ENCODE measurements at places on chromosomes 11 and 22.

DNA sequence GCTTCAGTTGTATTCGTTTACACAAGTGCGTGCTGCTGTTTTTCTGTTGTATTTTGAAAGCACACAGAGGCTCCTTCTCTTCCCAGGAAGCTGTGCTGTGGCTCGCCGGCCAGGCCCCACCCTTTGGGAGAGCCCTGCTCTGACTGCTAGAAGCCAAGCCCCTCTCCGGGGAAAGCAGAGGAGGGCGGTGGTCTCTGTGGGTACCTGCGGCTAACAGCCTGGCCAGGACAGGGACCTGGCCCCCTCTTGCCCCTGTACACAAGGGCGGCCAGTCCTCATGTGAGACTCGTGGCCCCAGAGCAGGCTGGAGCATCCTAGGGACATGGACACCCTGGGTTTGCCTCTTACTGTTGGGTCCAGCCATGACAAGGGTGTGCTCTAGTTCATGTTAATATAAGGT lies 14.8 kb downstream of the MOB2 start:
- no peak for DNase-seq

DNA sequence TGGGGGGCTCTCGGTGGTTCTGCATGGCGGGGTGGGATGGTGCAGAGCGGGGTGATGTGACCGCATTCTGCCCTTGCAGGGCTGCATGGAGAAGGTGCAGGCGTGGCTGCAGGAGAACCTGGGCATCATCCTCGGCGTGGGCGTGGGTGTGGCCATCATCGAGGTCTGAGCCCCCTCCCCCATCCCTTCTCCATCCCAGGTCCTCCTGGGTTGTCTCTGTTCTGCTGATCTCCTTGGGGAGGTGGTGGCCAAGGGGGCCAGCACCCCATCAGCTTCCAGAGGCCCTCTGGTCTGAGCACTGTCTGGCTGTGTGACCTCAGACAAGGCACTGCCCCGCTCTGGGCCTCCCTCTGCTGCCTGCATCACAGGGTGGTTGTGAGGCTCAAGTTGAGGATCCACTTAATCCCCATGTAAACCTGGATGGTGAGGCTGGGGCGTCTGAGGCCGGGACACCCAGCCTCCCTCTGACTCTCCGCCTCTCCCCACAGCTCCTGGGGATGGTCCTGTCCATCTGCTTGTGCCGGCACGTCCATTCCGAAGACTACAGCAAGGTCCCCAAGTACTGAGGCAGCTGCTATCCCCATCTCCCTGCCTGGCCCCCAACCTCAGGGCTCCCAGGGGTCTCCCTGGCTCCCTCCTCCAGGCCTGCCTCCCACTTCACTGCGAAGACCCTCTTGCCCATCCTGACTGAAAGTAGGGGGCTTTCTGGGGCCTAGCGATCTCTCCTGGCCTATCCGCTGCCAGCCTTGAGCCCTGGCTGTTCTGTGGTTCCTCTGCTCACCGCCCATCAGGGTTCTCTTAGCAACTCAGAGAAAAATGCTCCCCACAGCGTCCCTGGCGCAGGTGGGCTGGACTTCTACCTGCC lies 53.3 kb downstream of the CD82 start:
- no peak for DNase-seq

GRCh38 chr22:21857481-21857914 lies 9.9 kb downstream of the MAPK1 start:
- no peak for DNase-seq

GRCh38 chr11:2140411-2141400 lies 1.5 kb upstream of the IGF2 start:
- no peak for DNase-seq

DNA sequence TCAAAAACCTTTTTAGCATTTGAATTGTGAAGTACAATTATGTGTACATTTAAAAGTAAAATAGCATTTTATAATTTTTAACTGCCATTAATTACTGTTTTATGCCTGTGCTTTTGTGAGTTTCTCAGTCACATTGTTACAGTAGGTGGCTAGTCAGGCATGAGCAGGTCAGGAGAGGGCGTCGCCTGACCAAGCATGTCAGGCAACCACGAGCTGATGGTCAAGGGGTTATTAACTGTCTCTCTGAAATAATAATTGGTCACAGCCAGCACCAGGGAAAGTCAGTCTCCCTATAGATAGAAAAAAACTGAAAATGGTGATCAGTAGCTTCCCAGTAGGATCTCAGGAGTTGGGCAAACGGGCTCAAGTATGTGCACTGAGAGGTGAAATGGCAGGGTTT lies 19.4 kb upstream of the CCDC81 start:
- no peak for DNase-seq

- DNase-seq = no peak
Measured at GRCh38 chr11:33290319-33290718, 33.1 kb downstream of the HIPK3 start.

- DNase-seq = no peak
Measured at GRCh38 chr11:134153147-134153905, 70.4 kb downstream of the NCAPD3 start.

DNA sequence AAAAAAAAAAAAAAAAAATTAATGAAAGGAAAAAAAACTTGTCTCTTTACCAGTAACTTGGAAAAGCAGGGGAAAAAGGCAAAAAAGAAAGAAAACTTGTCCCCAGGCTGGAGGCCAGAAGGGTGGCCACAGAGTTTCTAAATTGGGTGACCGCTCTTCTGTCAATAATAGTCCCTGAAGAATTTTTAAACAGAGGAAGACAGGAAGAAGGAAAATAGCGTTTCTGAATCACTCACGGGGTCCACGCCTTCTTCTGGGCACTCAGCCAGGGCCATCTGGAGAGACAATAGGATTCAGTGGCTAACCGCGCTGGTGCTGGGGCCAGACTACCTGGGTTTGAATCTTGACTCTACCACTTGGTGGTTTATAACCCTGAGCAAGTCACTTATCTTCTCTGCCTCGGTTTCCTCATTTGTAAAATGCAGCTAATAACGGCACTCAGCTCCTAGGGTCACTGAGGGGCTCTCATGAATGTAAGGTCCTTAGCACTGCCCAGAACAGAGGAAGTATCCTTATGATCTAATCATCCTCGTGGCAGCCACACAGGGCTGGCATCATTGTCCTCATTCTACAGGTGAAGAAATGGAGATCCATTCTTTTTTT lies 7.0 kb downstream of the C11orf86 start:
- DNase-seq = no peak

- no peak for DNase-seq
Measured at GRCh38 chr11:74221816-74222215, 50.7 kb downstream of the PPME1 start.

DNA sequence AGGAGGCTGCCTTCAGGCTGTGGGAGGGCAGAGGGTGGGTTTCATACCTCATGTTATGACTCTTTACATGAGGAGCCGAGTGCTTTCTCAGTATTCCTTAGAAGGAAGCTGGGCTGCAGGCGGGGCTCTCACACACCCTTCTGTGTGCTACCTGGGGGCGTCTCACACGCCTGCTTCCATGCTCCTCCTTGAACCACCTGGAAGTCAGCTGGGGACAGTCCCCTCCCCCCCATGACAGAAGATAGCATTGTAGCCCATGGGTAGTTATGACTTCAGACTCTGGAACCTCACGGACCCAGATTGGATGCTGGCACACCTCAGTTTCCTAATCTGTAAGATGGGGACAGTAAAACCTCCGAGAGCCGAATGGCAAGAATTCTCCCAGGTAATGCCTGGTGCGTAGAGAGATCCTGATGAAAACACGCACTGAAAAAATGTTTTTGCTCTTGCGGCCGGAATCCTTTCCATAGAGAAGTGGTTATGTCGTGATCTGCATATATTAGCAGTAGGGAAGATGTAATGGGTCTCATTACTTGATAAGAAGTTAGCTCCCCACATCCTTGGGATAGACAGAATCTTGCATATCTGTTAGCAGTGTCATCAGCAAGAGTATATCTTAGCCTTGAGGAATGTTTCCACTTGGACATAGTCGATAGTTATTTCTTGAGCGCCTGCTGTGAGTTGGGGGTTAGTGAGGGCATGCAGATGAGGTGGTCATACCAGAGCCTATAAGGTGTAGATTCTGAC lies 4.9 kb downstream of the DAGLA start:
- no peak for DNase-seq

GRCh38 chr11:102012946-102013345 lies 34.3 kb upstream of the CFAP300 start:
- no peak for DNase-seq

DNA sequence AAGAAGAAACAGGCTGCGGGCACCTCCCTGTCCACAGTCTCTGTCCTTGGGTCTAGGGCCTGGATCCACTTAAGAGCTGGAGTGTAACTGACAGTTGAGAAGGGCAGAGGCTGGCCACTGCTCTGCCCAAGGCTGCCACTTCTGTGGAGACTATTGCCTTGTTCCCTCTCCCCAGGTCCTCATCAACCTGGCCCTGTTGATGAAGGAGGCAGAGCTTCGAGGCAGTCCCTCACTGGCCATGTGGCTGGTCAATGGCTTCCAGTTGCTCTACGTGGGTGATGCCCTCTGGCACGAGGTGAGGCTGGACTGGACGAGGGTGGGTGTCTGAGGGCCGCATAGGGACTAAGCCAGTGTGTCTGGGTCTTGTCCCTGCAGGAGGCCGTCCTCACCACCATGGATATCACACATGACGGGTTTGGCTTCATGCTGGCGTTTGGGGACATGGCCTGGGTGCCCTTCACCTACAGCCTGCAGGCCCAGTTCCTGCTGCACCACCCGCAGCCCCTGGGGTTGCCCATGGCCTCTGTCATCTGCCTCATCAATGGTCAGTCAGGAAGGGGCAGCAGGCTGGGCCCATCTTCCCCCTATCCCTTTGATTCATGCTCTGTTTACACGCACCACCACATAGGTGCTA lies 2.8 kb downstream of the ZNHIT2 start:
- DNase-seq = no peak

GRCh38 chr11:43923406-43924111 lies 18.9 kb upstream of the C11orf96 start:
- DNase-seq = peak; percentile 25

DNA sequence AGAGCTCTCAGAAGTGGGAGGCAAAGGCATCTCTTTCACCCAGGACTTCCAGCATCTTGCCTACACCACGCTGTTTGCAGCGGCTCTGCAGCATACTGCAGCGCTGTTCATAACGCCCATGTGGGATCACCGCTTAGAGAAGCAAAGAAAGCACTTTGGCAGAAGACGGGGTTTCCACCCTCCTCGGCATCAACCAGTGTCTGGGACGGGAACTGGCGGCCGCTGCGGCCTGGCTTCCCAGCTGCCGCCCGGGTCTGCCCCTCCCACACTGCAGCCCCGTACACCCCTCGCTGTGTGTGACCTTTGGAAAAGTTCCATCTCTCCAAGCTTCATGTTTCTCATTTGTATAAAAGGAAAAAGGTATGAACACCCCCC lies 545 bp upstream of the TIRAP start:
- DNase-seq = peak; percentile 42

- no peak for DNase-seq
Measured at GRCh38 chr11:61369372-61370348, 7.5 kb downstream of the TMEM138 start.

DNA sequence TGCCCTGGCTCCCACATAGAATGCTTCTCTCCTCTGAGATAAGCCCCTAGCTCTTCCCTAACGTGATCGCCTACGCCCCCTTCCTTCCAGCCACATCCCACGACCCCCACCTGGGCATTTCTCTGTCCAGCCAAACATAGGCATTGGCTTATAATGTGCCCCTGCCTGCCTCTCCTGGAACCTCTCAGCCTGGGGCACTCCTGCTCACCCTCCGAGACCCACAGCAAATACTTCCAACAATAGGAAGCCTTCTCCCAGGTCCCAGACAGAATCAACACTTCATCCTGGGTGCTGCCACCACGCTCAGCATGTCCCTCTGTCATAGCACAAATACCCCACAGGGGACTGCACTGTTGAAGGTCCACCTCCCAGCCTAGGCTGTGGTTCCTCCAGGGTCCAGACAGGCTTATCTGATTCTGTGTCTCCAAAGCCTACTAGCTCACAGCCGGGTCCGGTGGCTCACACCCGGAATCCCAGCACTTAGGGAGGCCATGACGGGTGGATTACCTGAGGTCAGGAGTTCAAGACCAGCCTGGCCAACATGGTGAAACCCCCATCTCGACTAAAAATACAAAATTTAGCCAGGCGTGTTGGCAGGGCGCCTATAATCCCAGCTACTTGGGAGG lies 24.2 kb upstream of the TMPRSS4 start:
- no peak for DNase-seq

- no peak for DNase-seq
Measured at GRCh38 chr11:14546672-14547071, 26.5 kb upstream of the PSMA1 start.

DNA sequence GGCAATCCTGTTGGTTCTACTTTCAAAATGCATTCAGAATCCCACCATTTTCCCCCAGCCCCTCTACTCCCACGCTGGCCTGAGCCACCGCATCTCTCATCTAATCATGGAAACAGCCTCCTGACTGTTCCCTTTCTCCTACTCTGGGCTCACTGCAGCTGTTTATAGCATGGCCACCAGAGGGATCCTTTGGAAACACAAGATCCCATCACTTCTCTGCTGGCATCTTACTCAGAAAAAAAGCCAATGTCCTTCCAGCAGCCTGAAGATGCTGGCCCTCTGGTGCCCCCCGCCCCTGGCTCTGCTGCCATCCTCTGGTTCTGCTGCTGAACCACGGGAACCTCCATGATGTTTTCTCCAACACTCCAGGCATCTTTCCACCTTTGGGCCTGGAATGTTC lies 11.1 kb downstream of the MS4A8 start:
- DNase-seq = no peak

DNA sequence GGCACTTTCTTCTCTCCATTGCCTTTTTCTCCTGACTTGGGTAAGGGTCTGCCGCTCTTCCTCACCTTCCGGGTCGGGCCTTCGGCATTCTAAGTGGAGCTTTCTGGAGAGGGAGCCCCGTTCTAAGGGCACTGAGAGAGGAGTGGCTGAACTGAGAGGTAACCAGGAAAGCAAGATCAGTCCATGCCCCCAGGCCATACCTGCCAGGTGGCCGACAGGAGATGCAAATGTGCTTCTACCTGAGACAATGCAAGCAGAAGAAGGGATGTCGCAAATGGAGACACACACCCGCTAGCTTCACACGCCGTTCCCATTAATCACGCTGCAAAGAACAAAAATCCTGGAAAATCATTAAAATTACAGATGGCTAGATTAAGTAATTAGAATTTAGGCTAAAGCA lies 156.4 kb upstream of the TBCEL start:
- no peak for DNase-seq

GRCh38 chr11:73168925-73169579 lies 26.9 kb upstream of the FCHSD2 start:
- no peak for DNase-seq

DNA sequence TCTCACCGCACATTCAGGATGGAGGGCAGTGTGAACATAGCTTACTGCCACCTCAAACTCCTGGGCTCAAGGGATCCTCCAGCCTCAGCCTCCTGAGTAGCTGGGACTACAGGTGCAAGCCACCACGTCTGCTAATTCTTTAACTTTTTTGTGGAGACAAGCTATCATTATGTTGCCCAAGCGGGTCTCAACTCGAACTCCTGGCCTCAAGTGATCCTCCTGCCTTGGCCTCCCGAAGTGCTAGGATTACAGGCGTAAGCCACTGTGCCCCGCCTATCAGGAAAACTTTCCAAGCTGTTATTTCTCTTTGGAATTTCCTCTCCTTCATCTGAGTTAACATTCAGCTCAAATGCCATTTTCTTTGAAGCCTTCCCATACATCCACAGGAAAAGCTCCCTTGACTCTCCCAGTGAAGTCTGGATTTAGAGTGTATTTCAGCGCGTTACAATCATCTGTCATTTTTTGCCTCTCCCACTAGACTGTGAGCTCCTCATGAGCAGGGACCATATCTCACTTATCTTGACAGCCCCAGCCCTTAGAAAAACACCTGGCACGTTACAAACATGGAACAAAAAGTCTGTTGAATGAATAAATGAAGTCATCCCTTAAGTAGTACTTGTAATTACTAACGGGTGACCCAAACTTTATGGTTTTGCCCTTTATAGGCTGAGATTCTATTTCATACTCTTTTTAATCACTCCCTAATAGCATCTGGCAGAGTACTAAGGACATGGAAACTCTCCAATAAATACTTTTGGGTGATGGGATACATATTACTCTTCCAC lies 2.2 kb downstream of the MRTFA start:
- no peak for DNase-seq

Measured in hypothalamus (tissue), 51 donors.